ENCODE measurements at places on chromosomes 5 and 9. TPM values are rescaled to one million over a fixed set of nuclear protein-coding genes. Genes with fewer than 3 reads are reported as not detected.

- DNase-seq, result no peak
These were observed 46.4 kb downstream of the ANXA2R start for GRCh38 chr5:42993516-42994245.

DNA sequence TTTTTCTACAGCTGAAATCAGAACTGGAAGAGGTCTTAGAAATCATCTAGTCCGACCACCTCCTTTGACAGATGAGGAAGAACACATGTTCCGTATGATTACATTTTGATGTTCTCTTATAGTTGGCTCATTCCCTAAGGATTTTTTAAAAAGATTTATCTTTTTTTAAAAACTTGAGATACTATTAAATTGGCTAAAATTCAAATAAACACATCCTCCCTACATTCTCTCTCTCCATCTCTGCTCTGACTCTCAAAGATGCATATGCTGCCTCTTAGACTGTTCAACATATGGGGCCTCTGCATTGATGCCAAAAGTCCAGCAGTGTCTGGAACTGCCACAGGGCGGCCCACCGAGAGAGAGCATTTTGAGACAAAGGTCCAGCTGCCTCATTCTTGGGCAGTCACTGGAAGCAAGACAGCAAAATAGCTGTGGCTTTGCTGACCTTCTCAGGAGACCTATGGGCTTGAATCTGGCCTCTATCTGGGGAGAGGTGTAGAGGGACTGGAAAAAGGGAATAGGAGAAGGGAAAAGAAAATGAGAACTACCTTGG is 12.8 kb upstream of the TSSK1B start:
- DNase-seq, result no peak

STING1 gene
- 31.8 TPM for polyA plus RNA-seq

DNA sequence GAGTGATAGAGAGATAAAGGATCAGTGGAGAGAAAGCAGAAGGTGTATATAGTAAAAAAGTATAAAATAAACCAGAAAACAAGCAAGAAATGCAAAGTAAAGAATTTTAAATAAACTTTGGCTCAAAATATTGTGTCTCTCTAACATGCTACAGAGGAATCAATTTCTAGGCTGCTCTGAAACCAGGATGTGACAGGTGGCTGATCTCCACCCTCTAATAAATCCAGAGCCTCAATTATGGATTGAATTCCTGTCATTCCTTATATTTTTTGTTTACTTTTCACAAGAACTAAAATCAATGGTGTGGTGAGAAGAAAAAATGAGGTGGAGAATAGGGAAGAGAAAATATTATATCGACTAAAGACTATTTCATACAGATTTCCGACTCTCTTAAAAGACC is 965.1 kb upstream of the SEMA6A start:
- no peak for DNase-seq
